ENCODE measurements at places on chromosomes 3 and 15.

DNA sequence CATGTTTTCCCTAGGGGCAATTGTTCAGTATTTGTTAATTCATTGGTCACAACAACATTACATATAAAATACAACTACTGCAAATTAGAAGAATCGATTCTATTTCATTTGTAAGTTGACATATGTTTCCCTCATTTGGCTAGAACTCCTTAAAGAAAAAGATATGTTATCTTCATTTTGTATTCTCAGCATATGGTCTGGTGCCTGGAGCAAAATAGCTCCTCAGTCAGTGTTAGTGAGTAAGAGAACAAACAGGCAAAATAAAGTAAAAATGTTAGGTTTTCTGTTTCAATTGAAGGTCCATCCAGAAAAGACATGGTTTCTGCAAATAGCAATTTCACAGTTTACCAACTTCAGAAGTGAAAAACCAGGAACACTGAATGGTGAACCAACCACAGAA lies 1343.1 kb downstream of the ROBO1 start:
- DNase-seq: no peak

DNA sequence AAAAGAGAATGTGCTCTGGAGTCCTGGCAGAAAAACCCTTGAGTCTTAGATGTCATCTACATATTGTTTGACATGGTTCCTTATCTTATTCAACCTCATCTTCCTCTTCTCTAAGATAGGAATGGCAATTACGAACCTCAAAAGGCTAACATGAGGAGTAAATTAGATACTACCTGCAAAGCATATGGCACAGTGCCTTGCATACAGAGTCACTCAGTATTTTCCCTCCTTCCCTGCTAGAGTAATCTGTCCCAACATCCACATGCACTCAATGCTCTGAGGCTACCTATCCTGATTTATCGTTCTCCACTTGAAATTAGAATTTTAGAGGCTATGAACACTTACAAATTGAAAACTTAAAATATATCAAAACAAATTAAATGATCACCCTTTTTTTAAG lies 386.7 kb downstream of the RSL24D1 start:
- DNase-seq: no peak

DNA sequence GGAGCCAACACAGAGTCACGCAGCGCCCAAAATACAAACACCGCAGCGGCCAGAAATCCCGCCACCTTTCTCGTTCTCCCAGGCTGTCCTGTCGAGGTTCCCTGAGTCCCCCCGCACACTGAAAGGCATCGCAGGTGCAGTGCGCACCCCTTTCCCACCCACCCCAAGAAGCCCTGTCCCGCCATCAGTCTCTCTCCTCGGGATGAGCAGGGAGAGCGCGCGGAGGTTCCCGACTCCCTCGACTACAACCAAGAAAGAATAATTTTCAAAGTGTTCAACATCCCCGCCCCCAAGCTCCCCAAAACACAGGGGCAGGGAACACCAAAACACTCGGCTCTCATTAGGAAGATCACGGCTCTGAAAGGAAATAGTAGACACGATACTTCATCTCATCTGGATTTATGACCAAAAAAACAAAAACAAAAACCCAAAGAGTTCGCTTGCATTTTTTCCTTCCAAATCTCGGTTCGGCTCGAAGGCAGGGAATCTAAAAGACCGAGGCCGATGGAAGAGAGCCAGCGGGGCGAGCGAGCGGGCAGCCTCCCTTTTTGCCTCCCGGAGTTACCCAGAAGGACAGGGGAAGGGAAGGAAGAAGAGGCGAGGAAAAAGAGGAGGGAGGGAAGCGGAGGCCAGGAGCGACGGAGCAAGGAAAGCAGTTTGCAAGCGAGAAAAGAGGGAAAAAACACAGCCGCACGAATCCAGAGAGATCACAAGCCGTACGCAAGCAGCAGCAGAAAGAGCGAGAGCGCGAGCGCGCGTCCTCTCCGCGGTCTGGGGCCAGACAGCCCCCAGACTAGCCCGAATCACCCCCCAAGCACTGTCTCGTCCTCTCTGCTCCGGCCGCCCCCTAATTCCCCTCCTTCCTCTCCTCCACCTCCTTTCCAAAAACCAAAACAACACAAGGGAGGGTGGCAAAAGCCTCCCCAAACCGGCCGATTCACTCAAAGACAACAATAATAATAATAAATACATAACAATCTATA lies 808 bp downstream of the BCL6 start:
- peak; percentile 41 for DNase-seq

- DNase-seq: no peak
Measured at GRCh38 chr3:143821862-143822261, 26.4 kb downstream of the SLC9A9 start.

DNA sequence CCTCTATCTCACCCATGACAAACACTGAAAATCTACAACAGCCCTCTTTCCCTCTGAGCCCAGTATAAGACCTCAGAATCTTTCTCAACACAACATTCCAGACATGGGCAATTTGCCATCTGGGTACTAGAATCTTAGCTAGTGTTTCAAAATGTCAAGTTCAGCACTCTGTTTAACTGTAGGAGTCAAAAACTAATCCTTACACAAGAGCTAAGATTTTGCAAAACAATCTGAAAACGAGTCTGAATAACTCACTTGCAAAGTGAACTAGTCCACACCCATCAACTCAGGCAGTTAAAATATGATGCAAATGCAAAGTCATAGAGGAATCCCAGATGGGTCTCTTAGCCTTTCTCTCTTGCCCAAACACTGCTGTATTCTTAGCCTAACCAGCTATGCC lies 67.8 kb downstream of the GPR176 start:
- DNase-seq: no peak

DNA sequence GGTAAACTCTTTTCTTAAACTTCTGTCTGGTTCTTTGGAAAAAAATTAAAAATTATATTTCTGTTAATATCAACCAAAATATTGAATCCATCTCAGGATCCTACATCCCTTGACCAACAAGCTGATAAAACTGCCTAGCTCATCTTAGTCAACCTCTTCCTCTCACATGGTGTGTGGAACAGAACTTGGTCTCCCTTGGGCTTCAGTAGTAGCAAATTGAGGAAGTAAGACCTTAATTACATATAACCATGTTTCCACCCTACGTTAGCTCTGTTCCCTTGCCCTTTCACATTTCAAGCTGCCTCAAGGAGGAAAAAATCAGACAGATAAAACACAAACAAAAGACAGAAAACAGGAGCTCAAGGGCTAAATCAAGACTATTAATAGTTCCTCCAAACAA lies 116.4 kb downstream of the GREM1 start:
- no peak for DNase-seq

GRCh38 chr3:78091478-78092119 lies 1051.7 kb downstream of the ROBO2 start:
- no peak for DNase-seq

GRCh38 chr3:46593274-46593862 lies 19.0 kb upstream of the FAM240A start:
- DNase-seq: no peak

GRCh38 chr3:44885618-44886017 lies 11.2 kb downstream of the TGM4 start:
- DNase-seq: no peak

Data from T-helper 1 cell (primary cell).